Chondrocyte (in vitro differentiated cells): ENCODE measurements at places on chromosomes 16 and 17. TPM values are rescaled to one million over a fixed set of nuclear protein-coding genes. Genes with fewer than 3 reads are reported as not detected.

The C16orf89 gene
- not detected in 3 replicates for total RNA-seq

The TOX3 gene
- total RNA-seq: not detected in 3 replicates

The CRHR1 gene
- not detected in 3 replicates for total RNA-seq

The GDPD1 gene
- 1.5 to 3.6 TPM (median 1.9 TPM) in 3 replicates for total RNA-seq

The KRT33B gene
- not detected in 3 replicates for total RNA-seq

The CHD9NB gene
- total RNA-seq: 0.85 to 3.1 TPM (median 1.5 TPM) in 3 replicates

The HOXB1 gene
- not detected in 3 replicates for total RNA-seq

The HEATR9 gene
- total RNA-seq: not detected in 3 replicates

GRCh38 chr16:29290631-29291247 lies 115.8 kb downstream of the NPIPB11 start:
- H3K27me3 ChIP-seq: peaks cover 2% of the 10 kb centered on the region
- peak overlapping the region; percentile 52 for H3K4me3 ChIP-seq
- peaks cover 57% of the 10 kb centered on the region for H3K4me1 ChIP-seq
- DNase-seq: no peak

- no peak overlapping the region for H3K4me3 ChIP-seq
- no peaks in the 10 kb centered on the region for H3K4me1 ChIP-seq
- peak; percentile 80 for DNase-seq
- H3K27ac ChIP-seq: no peak overlapping the region
- peaks cover 11% of the 10 kb centered on the region for H3K36me3 ChIP-seq
Observed at GRCh38 chr16:873889-874288, 73.4 kb upstream of the GNG13 start.

GRCh38 chr16:85878407-85878806 lies 20.6 kb upstream of the IRF8 start:
- H3K4me1 ChIP-seq: no peaks in the 10 kb centered on the region
- DNase-seq: no peak
- peaks cover 51% of the 10 kb centered on the region for H3K27me3 ChIP-seq
- no peak overlapping the region for H3K4me3 ChIP-seq

DNA sequence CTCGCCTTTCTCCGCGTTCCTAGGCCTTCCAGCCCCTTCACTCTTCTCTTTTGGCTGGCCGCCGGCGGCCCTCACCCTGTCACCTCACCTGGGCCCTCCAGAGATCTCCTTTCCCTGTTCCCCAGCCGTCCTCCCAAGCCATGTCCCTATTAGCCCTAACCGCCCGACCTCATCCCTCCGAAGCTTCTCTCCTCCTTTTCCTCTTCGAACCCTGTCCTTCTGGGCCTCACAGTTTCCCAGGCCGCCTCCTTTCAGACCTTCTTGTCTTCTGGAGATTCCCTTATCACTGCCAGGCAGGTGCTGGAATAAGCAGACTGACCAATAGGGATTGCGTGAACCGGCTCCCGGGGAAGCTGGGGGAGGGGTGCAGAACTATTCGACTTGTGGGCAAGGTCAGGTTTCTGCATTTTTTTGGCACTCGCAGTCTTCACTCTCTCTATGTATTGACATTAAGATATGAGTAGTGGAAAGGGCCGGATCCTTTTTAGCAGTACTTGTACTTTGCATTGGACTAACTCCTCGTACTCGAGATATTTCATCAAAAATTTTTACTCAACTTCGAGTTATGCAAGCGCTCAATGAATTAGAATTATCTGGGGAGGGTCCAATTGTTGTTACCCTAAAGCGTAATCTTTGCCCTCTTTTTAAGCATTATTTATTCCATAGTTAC lies 690 bp downstream of the RHOT1 start:
- no peaks in the 10 kb centered on the region for H3K27me3 ChIP-seq
- peaks cover 25% of the 10 kb centered on the region for H3K4me1 ChIP-seq
- peak overlapping the region; percentile 99 for H3K4me3 ChIP-seq
- no peak for DNase-seq
- H3K36me3 ChIP-seq: peaks cover 2% of the 10 kb centered on the region

DNA sequence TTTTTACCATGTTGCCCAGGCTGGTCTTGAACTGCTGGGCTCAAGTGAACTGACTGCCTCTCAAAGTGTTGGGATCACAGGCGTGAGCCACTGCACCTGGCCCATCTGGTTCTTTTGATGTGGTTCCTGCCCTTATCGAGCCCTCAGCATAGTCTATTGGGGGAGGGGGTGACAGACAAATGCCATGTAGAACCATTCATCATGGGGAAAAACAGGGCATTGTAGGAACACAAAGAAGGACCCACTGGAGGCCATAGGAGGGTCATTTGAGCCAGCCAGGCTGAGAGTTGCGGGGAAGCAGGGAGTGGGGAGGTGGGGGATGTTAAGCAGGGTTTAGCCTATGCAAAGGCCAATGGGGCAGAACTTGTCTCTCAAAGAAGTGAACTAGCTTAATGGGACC lies 11.9 kb downstream of the SEC14L5 start:
- no peak for DNase-seq
- H3K27ac ChIP-seq: no peak overlapping the region
- no peaks in the 10 kb centered on the region for H3K36me3 ChIP-seq
- H3K4me3 ChIP-seq: no peak overlapping the region
- no peaks in the 10 kb centered on the region for H3K4me1 ChIP-seq

- no peak overlapping the region for H3K4me3 ChIP-seq
- peak overlapping the region; percentile 45 for H3K27ac ChIP-seq
- no peaks in the 10 kb centered on the region for H3K27me3 ChIP-seq
Observed at GRCh38 chr17:2649191-2649590, 55.7 kb downstream of the PAFAH1B1 start.

DNA sequence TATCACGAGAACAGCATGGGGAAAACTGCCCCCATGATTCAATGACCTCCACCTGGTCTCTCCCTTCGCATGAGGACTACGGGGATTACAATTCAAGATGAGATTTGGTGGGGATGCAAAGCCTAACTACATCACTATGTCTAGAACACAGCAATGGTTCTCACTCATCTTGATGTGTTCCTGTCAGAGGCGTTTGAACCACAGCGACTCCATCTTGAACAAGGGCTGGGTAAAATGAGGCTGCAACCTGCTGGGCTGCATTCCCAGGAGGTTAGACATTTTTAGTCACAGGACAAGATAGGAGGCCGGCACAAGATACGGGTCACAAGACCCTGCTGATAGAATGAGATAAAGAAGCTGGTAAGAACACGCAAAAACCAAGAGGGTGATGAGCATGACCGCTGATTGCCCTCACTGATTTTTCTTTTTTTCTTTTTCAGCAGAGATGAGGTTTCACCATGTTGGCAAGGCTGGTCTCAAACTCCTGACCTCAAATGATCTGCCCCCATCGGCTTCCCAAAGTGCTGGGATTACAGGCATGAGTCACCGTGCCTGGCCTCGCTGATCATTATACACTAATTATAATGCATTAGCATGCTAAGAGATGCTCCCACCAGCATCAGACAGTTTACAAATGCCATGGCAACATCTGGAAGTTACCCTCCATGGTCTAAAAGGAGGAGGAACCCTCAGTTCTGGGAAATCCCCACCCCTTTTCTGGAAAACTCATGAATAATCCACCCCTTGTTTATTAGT lies 3.0 kb upstream of the PPY start:
- peaks cover 17% of the 10 kb centered on the region for H3K27me3 ChIP-seq
- no peak for DNase-seq
- no peak overlapping the region for H3K27ac ChIP-seq

DNA sequence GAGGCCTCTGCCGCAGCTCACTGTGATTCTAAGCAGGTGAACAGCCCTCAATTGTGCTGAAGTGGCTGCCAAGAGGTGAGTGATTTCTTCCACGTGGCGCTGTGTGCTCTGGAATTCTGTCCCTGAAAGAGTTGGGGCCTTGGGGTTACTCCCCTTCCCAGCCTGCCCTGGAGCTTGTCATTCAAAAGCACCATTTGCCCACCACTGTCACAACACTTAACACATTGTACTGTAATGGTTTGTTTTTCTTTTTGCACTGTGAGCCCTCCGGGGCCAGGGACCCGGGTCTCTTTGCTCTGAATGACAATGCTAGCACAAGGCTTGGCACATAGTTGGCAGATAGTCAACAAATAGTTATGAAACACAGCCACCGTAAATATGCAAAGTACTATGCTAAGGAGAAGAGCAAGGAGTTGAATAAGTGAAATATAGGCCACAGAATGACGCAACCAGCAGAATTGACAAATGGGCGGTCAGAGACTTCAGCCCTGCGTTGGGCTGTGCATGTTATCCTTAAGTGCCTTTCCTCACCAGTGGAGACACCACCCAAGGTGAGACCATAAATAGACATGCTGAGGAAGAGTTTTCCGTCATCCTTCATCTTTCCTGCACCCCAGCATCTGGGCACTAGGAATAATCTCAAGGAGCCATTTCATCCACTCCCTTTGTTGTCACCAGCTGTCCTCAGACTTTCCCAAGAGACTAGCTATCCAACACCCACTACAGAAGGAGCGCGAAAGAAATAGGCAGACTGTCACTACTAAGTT lies 112.0 kb upstream of the DNAH9 start:
- no peaks in the 10 kb centered on the region for H3K4me1 ChIP-seq
- H3K27me3 ChIP-seq: no peaks in the 10 kb centered on the region
- no peak overlapping the region for H3K27ac ChIP-seq
- no peak overlapping the region for H3K4me3 ChIP-seq

DNA sequence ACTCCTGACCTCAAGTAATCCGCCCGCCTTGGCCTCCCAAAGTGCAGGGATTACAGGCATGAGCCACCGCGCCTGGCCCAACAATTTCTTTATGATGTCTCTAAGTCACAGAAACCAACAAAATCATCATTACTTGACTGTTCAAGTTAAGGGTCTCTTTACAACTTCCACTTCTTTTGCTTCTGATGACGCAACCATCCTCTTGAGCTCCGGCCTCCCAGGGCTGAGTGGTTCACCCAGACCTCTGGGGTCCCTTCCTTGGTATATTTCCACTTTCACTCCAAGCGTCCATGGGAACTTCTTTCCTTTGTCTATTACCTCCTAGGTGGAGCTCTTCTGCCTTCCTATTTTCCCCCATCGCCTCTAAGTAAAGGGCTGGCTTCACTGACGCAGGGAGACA lies 253.7 kb downstream of the NTN1 start:
- H3K36me3 ChIP-seq: peaks cover 4% of the 10 kb centered on the region
- H3K4me1 ChIP-seq: no peaks in the 10 kb centered on the region
- H3K27ac ChIP-seq: no peak overlapping the region
- DNase-seq: no peak
- H3K4me3 ChIP-seq: no peak overlapping the region
- no peaks in the 10 kb centered on the region for H3K27me3 ChIP-seq

DNA sequence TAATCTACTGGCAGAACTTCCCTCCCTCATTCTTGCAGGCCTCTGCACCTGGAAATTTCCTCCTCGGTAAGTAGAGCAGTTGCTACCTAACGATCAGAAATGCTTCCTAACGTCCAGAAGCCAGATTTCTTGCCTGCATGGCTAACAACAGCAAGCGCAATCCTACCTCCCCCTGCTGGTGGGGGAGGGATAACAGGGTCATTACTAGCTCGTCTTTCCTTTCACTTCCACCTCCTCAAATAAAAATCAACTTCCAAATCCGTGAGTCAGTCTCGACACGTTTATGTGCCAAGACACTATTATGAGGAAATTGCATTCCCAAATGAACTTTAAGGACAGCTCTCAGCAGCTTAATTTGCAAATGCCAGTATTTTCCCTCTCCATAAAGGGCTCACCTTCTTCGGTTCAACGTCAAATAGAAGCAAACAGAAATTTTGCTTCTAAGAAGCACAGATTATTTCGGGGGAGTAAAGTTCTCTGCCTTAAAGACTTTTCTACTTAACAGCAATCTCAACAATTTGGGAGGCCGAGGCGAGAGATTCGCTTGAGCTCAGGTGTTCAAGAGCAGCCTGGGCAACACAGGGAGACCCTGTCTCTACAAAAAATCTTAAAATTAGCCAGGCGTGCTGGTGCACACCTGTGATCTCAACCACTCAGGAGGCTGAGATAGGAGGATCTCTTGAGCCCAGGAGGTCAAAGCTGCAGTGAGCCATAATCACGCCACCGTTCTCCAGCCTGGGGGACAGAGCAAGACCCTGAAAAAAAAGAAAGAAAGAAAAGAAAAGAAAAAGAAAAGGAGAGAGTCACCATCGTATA lies 188.6 kb upstream of the PSMD7 start:
- DNase-seq: no peak
- peaks cover 5% of the 10 kb centered on the region for H3K27me3 ChIP-seq
- H3K27ac ChIP-seq: peak overlapping the region; percentile 68
- H3K36me3 ChIP-seq: no peaks in the 10 kb centered on the region
- no peaks in the 10 kb centered on the region for H3K4me1 ChIP-seq

- H3K36me3 ChIP-seq: peaks cover 12% of the 10 kb centered on the region
- H3K4me1 ChIP-seq: no peaks in the 10 kb centered on the region
Observed at GRCh38 chr16:2437032-2437790, 8.0 kb downstream of the CCNF start.

DNA sequence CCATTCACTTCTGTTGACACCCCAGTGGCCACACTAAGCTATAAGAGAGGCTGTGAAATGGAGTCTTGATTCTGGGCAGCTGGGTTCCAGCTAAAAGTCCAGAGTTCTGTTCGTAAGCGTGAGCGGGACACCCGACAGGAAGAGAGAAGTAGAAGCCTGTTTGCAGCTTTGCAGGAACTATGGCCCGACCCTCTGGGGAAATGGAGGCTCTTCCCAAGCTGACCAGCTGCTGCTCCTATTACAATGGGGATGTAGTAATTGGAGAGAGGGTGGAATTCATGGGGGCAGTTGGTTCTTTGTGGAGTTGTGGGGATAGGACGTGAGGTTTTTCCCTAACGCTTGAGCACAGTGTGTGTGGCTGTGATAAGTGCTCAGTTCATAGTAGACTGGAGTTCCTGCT lies 28.4 kb downstream of the UBALD1 start:
- H3K4me3 ChIP-seq: no peak overlapping the region
- H3K27ac ChIP-seq: no peak overlapping the region
- peaks cover 13% of the 10 kb centered on the region for H3K27me3 ChIP-seq
- DNase-seq: no peak
- H3K4me1 ChIP-seq: no peaks in the 10 kb centered on the region

DNA sequence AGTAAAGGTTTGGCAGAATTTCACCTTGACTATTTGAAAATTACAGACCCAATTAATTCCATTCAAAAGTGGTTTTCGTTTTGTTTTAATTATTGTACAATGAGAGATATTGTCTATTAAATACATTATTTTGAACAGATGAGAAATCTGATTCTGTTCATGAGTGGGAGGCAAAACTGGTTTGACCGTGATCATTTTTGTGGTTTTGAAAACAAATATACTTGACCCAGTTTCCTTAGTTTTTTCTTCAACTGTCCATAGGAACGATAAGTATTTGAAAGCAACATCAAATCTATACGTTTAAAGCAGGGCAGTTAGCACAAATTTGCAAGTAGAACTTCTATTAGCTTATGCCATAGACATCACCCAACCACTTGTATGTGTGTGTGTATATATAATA lies 72.6 kb downstream of the CDK12 start:
- H3K27me3 ChIP-seq: no peaks in the 10 kb centered on the region
- H3K4me1 ChIP-seq: no peaks in the 10 kb centered on the region
- H3K4me3 ChIP-seq: no peak overlapping the region
- no peak for DNase-seq
- no peak overlapping the region for H3K27ac ChIP-seq
- peaks cover 15% of the 10 kb centered on the region for H3K36me3 ChIP-seq

GRCh38 chr16:13839577-13839976 lies 80.4 kb upstream of the ERCC4 start:
- H3K27me3 ChIP-seq: peaks cover 15% of the 10 kb centered on the region
- H3K4me3 ChIP-seq: no peak overlapping the region
- H3K4me1 ChIP-seq: no peaks in the 10 kb centered on the region
- no peak overlapping the region for H3K27ac ChIP-seq
- DNase-seq: no peak
- H3K36me3 ChIP-seq: no peaks in the 10 kb centered on the region

- no peak overlapping the region for H3K4me3 ChIP-seq
- no peak overlapping the region for H3K27ac ChIP-seq
- H3K4me1 ChIP-seq: peaks cover 2% of the 10 kb centered on the region
- peaks cover 58% of the 10 kb centered on the region for H3K27me3 ChIP-seq
- DNase-seq: no peak
- H3K36me3 ChIP-seq: no peaks in the 10 kb centered on the region
Observed at GRCh38 chr16:27847030-27847550, 216.4 kb downstream of the GSG1L start.

GRCh38 chr17:57735707-57736106 lies 9.4 kb downstream of the CCDC182 start:
- H3K4me3 ChIP-seq: no peak overlapping the region
- H3K4me1 ChIP-seq: no peaks in the 10 kb centered on the region
- no peak for DNase-seq
- peaks cover 1% of the 10 kb centered on the region for H3K36me3 ChIP-seq
